Pancreas (tissue), 10 donors: ENCODE measurements at places on chromosomes 12 and 14. TPM values are rescaled to one million over a fixed set of nuclear protein-coding genes. Genes with fewer than 3 reads are reported as not detected.

SOAT2 gene
- not detected for total RNA-seq

GLI1 gene
- total RNA-seq: 2.2 TPM

NID2 gene
- total RNA-seq: 6.3 TPM

RILPL2 gene
- total RNA-seq: 1.2 TPM

LMNTD1 gene
- not detected for total RNA-seq

SAMD15 gene
- 0.66 TPM for total RNA-seq

CLEC4A gene
- total RNA-seq: 0.72 TPM

GDF3 gene
- not detected for total RNA-seq

SOX5 gene
- 0.47 TPM for total RNA-seq

OAS1 gene
- 1.6 TPM for total RNA-seq

DNA sequence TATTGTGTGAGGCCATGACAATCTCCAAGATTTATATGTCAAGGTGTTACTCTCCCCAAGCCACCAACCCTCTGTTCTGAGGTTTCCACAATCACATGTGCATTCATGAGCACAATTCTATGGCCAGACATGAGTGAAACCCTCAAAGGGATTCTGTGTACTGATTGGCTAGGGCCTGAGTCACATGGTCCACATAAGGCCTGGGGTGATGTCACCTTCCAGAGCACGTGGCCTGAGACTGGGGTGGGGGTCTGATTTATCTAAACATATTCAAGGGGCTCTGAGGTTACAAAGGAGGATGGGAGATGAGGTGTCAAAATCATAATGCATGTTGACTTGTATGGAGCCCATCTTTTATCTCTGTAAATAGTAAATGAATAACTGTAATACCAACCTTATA is 1369.9 kb upstream of the TMEM132C start:
- H3K4me3 ChIP-seq: no peak overlapping the region
- H3K27ac ChIP-seq: no peak overlapping the region
- H3K27me3 ChIP-seq: no peaks in the 10 kb centered on the region
- DNase-seq: no peak

DNA sequence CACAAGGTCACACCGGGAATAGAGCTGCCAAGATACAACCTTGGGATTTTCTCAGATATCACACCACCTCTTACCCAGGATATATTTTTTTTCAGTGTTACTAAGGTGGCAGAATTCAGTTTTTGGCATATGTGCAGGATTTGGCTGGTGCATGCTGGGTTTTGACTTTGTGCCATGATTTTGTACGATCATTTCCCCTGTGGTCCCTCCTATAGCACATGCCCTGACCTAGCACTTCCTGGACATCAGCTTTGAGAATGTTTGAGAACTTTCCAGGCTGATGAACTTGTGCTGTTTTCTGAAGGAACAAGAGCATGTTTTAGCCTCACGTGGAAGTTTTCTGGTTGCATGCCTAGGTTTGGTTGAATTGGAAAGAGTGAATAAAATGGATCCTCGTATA is 11.0 kb upstream of the TBPL2 start:
- no peak overlapping the region for H3K4me3 ChIP-seq
- no peak overlapping the region for H3K27ac ChIP-seq
- H3K27me3 ChIP-seq: no peaks in the 10 kb centered on the region
- H3K36me3 ChIP-seq: no peaks in the 10 kb centered on the region
- DNase-seq: no peak
- H3K4me1 ChIP-seq: peaks cover 17% of the 10 kb centered on the region

GRCh38 chr12:1347294-1347693 is 247.1 kb downstream of the FBXL14 start:
- no peak overlapping the region for H3K4me3 ChIP-seq
- H3K36me3 ChIP-seq: no peaks in the 10 kb centered on the region
- H3K27me3 ChIP-seq: no peaks in the 10 kb centered on the region
- no peaks in the 10 kb centered on the region for H3K4me1 ChIP-seq

- no peak overlapping the region for H3K4me3 ChIP-seq
- H3K4me1 ChIP-seq: no peaks in the 10 kb centered on the region
- no peaks in the 10 kb centered on the region for H3K27me3 ChIP-seq
- no peak for DNase-seq
- H3K36me3 ChIP-seq: no peaks in the 10 kb centered on the region
Measured at GRCh38 chr12:67920413-67920812, 68.8 kb upstream of the IFNG-AS1 start.

DNA sequence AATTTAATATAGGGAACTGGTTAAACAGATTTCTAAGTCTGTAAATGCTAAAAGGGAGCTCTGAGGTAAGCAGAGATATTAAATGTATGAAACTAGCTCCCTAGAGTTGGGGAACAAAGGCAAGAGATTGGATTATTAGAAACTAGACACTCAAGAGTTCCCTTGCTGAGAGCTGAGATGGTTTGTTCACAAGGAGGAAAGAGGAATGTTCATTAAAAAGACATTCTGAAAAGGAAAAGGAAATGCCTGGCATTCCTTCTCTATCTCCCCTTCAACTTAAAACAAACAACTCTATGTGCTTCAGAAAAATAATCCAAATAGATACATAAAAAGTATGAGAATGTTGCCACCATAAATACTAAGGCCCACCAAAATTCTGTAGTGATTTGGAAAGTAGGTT is 73.7 kb downstream of the GALNT4 start:
- H3K4me3 ChIP-seq: no peak overlapping the region
- no peaks in the 10 kb centered on the region for H3K36me3 ChIP-seq
- no peaks in the 10 kb centered on the region for H3K4me1 ChIP-seq
- H3K27me3 ChIP-seq: no peaks in the 10 kb centered on the region
- no peak overlapping the region for H3K27ac ChIP-seq
- no peak for DNase-seq

- H3K36me3 ChIP-seq: no peaks in the 10 kb centered on the region
- no peaks in the 10 kb centered on the region for H3K27me3 ChIP-seq
- no peaks in the 10 kb centered on the region for H3K4me1 ChIP-seq
- H3K4me3 ChIP-seq: no peak overlapping the region
- no peak overlapping the region for H3K27ac ChIP-seq
Measured at GRCh38 chr14:55198749-55199148, 7.4 kb upstream of the DLGAP5 start.

DNA sequence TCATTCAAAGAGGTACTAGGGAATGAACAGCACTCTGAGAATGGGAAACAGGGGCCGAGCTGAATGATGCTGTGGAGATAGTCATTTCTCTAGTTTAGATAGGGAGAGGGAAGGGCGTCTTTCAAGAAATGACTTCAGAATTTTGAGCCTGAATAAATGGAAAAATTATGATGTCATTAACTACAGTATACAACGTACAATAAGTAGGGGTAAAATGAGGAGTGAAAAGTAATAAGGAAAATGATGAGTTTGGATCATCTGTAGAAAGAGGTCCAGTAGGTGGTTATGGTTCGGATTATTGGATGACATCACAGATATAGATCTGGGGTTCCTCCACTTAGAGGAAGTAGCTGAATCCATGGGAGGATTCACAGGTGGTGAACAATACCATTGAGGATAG is 960.0 kb downstream of the DIO2 start:
- DNase-seq: no peak
- H3K27me3 ChIP-seq: no peaks in the 10 kb centered on the region
- no peaks in the 10 kb centered on the region for H3K36me3 ChIP-seq
- no peak overlapping the region for H3K4me3 ChIP-seq

DNA sequence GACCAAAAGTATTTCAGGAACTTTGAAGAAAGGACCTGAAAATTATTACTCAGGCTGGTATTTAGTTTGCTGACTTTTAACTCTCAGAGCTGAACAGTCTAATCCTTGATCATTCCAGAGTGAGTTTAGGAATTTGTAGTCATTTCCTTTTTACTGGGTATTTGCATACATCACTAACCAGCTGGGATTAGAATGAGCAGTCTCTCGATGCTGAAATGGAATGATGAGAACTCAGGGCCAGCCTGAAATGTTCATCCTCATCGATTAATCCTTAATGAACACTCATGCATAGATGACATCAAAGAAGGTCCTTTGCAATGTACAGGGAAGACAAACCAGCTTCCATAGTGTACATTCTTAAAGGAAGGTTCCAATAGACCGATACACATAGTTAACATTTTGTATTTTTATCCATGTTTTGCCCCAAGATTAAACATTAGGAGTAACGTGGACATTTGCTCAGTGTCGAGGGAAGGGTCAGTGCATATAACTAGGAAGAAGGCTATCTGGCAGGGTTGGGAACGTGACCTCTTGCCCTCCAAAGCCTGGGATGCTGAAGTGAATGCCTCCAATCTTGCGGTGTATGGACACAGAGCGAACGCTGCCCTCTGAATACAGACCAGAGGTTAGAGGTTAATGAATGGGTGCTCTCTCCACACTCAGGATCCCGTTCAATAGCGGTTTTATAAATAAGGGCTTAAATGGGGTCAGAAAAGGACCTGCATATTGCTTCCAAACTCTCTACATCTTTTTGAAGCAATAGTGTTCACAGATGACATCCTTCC is 14.5 kb downstream of the FBXL14 start:
- H3K27me3 ChIP-seq: no peaks in the 10 kb centered on the region
- no peak overlapping the region for H3K27ac ChIP-seq
- H3K36me3 ChIP-seq: no peaks in the 10 kb centered on the region
- no peak for DNase-seq
- no peak overlapping the region for H3K4me3 ChIP-seq
- H3K4me1 ChIP-seq: peaks cover 21% of the 10 kb centered on the region

GRCh38 chr12:122747224-122748135 is 5.1 kb upstream of the DENR start:
- no peaks in the 10 kb centered on the region for H3K4me1 ChIP-seq
- H3K36me3 ChIP-seq: no peaks in the 10 kb centered on the region
- no peak overlapping the region for H3K4me3 ChIP-seq
- DNase-seq: no peak
- no peaks in the 10 kb centered on the region for H3K27me3 ChIP-seq

DNA sequence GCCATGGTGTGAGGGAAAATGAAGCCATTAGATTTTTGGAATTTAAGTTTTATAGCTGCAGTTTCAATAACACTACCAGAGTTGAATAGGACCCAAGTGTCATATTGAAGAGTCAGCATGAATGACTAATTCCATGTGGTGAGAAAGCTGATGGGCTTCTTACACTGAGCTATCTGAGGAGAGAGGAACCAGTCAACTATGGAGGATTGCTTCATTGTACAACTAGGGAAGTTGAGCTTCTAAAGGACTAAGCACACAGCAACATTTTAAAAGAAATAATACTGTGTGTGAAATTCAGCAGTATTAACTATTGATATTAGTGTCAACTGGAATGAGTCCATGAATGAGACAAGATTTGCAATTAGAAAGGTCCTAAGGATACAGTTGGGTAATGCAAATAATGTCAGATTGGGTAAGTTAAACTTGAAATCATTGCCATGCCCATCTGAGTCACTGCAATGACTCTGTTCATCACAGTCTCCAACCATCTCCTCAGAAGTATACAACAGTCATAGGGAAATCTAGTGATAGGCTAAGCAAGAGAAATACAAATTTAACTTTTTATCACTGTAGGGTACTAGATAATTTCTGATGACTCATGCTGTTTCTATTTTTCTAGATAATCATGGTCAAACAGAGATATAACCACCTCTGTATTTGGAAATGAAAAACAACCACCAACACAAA is 394.2 kb downstream of the FSCB start:
- no peaks in the 10 kb centered on the region for H3K27me3 ChIP-seq
- no peak overlapping the region for H3K27ac ChIP-seq
- H3K4me3 ChIP-seq: no peak overlapping the region
- H3K36me3 ChIP-seq: no peaks in the 10 kb centered on the region

- H3K36me3 ChIP-seq: no peaks in the 10 kb centered on the region
- no peak overlapping the region for H3K4me3 ChIP-seq
- DNase-seq: no peak
- no peak overlapping the region for H3K27ac ChIP-seq
Measured at GRCh38 chr12:51874000-51874399, 13.9 kb upstream of the ANKRD33 start.

GRCh38 chr12:92130999-92131398 is 14.6 kb downstream of the BTG1 start:
- no peaks in the 10 kb centered on the region for H3K27me3 ChIP-seq
- no peak for DNase-seq
- no peak overlapping the region for H3K27ac ChIP-seq

DNA sequence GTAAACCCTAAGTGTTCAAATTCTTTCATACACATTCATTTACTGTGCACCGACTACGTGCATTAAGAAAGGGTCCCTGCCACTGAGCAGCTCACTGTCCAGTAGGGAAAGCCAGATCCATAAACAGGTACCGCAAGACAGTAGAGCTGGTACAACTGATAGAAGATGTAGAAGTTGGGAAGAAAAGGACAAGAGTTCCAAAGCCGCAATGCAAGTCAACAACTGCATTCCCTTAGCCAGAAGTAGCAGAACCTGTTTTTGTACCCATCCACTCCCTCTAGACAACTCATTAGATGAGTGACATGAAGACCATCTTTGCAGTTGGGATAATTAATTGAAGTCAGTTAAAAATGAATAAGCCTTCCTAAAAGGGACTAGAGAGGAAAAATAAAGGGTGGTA is 1.3 kb downstream of the SENP1 start:
- peaks cover 14% of the 10 kb centered on the region for H3K4me1 ChIP-seq
- H3K36me3 ChIP-seq: no peaks in the 10 kb centered on the region
- no peaks in the 10 kb centered on the region for H3K27me3 ChIP-seq
- H3K27ac ChIP-seq: no peak overlapping the region
- H3K4me3 ChIP-seq: no peak overlapping the region

GRCh38 chr12:70826156-70826555 is 94.4 kb downstream of the PTPRR start:
- no peaks in the 10 kb centered on the region for H3K4me1 ChIP-seq
- DNase-seq: no peak
- H3K4me3 ChIP-seq: no peak overlapping the region
- no peaks in the 10 kb centered on the region for H3K27me3 ChIP-seq

DNA sequence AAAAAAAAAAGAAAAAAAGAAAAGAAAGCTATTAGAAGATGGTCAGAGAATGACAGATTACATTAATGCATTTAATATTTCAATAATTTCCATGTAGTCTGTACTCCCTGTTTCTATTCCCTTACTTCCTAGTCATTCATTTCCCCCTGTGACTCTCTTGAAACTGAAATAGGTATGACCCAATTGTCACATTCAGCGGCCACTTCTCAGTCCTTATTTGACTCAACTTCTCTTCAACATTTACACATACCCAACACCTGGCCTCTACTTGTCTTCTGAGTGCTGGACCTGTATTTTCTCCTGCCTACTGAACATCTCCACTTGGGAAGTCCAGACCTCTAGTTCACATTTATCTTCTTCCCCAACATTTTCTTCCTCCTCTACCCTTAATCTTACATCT is 7.2 kb downstream of the EEA1 start:
- no peaks in the 10 kb centered on the region for H3K36me3 ChIP-seq
- DNase-seq: no peak
- no peaks in the 10 kb centered on the region for H3K27me3 ChIP-seq
- H3K4me1 ChIP-seq: peaks cover under 1% of the 10 kb centered on the region
- no peak overlapping the region for H3K27ac ChIP-seq
- H3K4me3 ChIP-seq: no peak overlapping the region

- H3K36me3 ChIP-seq: peaks cover 11% of the 10 kb centered on the region
- no peaks in the 10 kb centered on the region for H3K27me3 ChIP-seq
- H3K4me3 ChIP-seq: no peak overlapping the region
- no peak for DNase-seq
- no peaks in the 10 kb centered on the region for H3K4me1 ChIP-seq
Measured at GRCh38 chr14:90580377-90581335, 183.8 kb downstream of the CALM1 start.
